KBM-7 (cell line): ENCODE measurements at places on chromosomes 7 and 10.
A peak's percentile ranks its signal among the peaks of the same experiment; 100 is the strongest.

GRCh38 chr7:158943713-158944112, 87.4 kb downstream of the DYNC2I1 start:
- no peak for DNase-seq

- no peak for DNase-seq
Measured at GRCh38 chr7:46089281-46089680, 168.2 kb upstream of the IGFBP3 start.

GRCh38 chr10:98453729-98454128, 7.0 kb upstream of the HPS1 start:
- no peak for DNase-seq

- DNase-seq: no peak
Measured at GRCh38 chr7:109967406-109967805, 1123.5 kb upstream of the LRRN3 start.

GRCh38 chr10:103499881-103500280, 6.4 kb downstream of the NEURL1 start:
- DNase-seq: no peak

DNA sequence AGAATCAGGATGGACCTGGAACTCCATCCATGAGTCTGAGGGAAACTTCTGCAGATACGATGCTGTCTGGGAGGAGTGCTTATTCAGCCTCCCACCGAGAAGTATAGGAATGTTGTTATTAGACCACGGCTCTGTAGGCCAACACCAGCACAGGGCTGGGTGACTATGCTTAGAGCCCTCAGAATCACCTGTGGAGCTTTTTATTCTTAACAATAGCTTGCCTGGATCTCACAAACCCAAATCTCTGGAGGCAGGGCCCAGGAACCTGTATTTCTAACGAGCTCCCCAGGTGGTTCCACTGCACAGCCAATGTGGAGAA, 55.6 kb upstream of the ARID5B start:
- no peak for DNase-seq

GRCh38 chr10:6665847-6666246, 85.8 kb upstream of the PRKCQ start:
- DNase-seq: peak; percentile 73

DNA sequence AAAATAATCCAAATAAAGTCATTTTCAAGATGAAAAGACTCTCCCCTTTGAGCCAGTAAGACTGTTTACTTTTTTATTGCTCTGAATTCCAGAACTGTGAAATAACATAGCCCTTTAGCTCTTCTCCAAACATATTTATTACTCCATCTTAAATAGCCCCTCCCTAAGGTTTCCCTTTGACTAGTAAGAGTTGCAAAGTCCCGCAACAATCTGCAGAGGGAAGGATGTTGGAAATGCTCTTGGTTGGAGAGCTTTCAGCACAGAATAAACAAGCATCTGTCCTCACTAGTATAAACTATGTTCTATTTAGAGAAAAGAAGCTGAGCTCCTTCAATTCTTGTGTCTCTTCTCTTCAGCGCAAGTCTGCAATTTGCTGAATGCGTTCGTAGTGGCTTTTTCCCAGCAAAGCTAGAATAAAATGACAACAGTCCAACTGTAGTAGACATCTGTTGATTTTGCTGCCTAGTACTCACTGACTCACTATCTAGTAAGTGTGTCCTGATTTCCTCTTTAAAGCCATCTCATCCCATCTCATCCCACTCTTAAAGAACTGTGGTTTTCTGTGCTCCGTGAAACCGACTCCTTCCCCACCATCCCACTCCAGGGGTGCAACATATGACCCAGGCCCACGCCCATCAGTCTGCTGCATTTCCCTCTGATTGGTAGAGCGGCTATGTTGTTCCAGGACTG, 104.0 kb downstream of the FAM107B start:
- DNase-seq: no peak

DNA sequence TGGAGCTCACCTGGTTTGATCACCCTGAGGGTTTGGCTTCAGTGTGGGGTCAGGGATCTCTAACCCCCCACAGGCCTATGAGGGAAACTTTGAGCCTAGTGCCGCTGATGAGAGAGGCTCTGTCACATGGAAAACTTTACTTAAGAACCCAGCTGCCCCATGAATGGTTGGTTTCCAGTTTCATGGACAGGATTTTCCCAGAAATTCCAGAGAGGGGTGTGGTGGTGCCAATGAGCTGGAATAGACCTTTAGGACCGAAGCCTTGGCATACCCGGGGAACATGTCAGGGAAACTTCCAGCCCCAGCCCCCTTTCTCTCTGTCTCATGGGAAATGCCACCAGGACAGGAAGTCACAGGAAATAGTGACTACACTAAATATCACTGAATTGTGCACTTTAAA, 36.9 kb downstream of the AKR1B1 start:
- no peak for DNase-seq

DNA sequence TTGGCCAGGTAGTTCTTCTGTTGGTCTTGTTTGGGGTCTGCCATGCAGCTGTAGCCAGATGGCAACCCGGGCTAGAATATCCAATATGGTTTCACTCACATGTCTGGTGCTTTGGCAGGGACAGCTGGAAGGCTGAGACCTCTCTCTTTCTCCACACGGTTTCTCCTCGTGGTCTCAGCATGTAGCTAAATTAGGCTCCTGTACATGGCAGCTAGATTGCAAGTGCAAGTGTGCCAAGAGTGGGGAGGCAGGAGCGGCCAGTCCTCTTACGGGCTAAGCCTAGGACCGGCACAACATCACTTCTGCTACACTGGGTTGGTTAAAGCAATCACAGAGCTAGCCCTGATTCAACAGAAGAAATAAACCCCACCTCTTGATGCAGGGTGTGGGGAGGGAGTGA, 9.3 kb upstream of the PDE1C start:
- DNase-seq: no peak

DNA sequence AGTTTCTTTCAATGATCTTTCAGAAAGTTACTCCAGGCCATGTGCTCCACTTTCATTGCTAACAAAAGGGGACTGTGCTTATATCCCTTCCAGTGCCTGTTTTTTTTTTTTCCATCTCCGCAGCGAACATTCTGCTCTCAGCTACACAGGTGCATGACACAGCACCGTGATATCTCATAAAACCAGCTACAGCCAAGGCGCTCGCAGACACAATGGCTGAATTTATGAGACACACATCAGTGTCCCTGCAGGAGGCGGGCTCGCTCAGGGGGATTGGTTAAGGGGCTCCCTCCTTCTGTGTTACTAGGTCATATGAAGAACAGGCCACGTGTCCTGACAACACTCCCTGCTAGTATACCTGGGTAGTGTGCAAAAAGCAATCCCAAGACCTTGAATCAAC, 245.5 kb downstream of the SKAP2 start:
- DNase-seq: no peak

- peak; percentile 61 for DNase-seq
Measured at GRCh38 chr7:6392712-6393666, 54.8 kb downstream of the DAGLB start.

DNA sequence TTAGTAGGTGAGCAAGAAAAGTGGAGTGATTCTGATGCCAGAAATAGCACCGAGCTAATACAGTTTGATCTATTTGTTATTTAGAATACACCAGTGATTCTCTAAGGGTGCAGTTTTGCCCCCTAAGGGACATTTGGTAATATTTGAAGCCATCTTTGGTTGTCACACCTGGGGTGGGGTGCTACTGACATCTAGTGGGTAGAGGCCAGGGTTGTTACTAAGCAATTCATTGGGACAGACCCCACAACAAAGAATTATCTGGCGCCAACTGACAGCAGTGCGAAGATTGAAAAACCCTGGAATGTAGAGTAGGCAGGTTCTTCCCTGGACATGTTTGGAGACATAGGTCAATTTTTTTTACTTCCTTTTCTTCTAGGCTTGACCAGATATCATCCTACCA, 14.6 kb downstream of the PALS2 start:
- DNase-seq: peak; percentile 37

DNA sequence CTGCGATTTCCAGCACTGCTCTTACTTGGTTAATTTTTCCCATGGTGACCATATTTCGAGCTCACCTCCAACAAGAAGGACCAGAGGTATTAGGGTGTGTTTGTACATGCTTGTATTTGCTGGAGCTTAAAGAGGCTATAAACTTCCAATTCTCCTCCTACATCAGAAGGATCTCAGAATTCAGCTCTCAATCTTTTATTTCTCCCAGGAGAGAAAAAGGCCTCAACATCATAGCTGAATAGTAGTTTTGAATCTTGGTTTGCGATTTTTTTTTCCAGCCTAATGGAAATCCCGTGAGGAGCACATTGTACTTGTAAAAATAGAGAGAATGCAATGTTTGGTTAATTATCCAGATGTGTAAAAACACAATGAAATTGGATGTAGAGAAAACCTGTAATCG, 69.7 kb downstream of the CPVL start:
- no peak for DNase-seq

GRCh38 chr7:41977151-41977651, 259.8 kb downstream of the GLI3 start:
- DNase-seq: peak; percentile 50

DNA sequence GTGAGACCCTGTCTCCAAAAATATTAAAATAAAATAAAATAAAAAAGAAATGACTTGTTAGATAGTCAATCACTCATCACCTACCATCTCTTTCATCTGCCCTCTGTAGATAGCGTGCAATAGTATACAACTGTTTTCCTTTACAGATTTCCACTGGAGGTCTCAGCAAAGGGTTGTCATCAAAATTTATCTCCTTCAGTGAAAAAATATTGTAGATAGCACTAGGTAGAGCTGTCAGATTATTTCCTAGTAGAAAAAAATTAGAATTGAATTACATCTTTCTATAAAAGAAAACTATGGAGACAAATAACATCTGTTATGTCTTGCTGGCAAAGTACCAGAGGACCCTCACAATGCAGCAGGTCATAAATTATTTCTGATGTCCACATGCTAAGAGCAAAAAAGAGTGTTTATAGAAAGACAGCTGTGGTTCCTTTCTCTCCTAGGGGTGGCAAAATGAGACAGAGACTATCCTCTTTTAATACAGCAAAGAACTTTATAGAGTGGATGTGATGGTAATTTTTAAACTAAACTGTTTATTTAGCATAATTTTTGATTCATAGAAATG, 16.3 kb upstream of the CYP51A1 start:
- no peak for DNase-seq

DNA sequence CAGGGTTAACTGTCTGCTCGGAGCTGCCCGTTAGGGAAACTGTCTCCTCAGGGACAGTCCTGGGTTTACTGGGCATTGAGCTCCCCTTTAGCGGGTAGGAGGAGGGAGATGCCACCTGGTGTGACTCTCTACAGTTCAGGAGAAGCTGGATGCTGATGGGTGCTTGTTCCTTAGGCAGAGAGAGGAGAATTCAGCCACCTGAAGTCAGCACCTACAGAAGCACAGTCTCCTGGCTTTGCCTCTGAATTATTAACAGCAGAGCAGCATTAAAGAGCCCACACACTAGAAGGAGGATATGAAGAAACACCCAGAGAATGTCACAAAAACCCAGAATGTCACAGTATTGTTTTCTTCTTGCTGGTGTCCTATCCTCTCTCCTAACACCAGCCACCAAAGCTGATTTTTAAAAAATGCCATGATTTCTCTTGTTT, 696 bp downstream of the GIMAP4 start:
- DNase-seq: no peak

DNA sequence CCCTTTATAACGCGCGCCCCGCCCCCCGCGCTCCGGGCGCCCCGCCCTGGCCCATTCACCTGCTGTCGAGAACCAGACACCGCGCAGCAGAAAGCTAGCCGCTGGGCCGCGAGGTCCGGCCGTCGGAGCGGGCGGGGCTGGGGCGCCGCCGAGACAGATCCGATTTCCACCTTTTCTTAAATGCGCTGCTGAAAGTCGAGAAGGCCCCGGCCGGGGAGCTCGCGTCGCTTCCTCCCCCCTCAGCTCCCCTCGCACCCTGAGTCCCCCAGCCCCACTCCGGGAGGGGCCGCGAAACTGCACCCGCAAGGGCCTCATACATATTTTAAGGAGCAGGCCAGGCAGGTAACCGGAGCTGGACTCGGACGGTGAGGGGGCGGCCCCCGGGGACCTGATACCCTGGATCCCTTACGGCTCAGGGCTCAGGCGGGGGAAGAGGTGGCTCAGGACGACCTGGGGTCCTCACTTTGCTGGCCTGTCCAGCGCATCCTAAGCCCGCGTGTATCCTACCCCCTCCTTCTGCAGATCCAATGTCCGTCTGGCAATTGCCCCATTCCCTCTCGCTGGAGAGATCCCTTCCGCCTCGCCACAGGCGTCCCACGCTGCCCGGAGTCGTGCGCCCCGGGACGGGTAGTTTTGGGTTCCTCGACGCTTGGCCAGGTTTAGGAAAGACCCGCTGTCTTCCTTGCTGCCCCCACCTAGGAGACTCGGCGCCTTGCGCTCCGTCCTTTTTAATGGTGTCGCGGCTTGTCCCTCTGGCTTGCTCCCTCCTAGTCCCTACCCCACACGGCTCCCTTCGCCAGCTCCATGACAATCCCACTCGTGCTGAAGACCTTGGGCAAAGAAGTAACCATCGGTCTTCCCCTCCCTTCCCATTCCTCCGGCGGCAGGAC, 170.6 kb downstream of the UBE2H start:
- DNase-seq: no peak

- DNase-seq: no peak
Measured at GRCh38 chr10:119370972-119371703, 163.8 kb downstream of the GRK5 start.

DNA sequence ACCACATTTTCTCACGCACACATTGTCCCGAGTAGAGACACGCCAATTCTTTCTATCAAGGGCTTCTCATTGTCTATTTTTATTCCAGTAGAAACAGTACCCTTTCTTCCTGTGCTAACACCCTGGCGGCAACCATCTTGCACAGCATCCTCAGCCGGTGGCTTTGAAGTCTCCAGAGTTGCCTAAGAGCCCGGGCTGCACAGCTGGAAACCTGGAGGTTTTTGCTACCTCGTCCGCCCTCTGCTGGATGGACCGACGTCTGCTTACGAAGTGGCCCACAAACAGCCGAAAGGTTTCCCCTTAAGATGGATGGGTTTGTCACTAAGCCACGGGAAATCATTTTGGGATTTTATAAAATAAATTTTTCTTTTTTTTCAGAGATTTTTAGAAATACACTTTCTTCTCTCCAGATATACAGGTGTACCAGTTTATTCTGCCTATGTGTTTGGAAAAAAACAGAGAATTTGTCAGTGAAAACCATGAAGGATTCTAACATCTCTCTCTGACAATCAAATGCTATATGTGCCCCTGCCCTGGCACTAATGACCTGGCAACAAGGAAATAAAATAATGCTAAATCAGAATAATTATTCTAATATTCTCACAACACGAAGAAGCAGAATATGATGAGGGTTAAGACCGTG, 81.8 kb upstream of the FAM204A start:
- peak; percentile 86 for DNase-seq

DNA sequence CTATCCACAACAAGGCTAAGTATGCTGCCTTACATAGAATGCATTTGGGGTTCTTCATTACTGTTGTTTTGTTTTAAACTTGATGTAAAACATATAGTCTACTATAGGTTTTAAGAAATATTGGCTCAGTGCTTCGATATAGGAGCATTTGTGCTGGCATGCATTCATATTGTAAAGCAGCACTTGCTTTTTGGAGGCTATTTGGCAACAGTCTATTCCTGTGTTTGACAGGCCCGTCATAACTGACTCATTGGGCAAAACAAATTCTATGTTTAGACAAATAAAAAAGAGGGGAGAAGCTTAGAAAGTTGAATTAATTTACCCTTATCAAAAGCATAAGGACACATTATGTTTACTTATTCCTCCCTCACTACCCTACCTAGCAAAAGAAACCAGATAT, 38.4 kb upstream of the PLXDC2 start:
- DNase-seq: no peak

GRCh38 chr10:127945341-127945758, 38.4 kb downstream of the PTPRE start:
- DNase-seq: no peak
